Esophagus muscularis mucosa (tissue), 4 donors: ENCODE measurements at places on chromosomes 16 and 17.
A peak's percentile ranks its signal among the peaks of the same experiment; 100 is the strongest.

DNA sequence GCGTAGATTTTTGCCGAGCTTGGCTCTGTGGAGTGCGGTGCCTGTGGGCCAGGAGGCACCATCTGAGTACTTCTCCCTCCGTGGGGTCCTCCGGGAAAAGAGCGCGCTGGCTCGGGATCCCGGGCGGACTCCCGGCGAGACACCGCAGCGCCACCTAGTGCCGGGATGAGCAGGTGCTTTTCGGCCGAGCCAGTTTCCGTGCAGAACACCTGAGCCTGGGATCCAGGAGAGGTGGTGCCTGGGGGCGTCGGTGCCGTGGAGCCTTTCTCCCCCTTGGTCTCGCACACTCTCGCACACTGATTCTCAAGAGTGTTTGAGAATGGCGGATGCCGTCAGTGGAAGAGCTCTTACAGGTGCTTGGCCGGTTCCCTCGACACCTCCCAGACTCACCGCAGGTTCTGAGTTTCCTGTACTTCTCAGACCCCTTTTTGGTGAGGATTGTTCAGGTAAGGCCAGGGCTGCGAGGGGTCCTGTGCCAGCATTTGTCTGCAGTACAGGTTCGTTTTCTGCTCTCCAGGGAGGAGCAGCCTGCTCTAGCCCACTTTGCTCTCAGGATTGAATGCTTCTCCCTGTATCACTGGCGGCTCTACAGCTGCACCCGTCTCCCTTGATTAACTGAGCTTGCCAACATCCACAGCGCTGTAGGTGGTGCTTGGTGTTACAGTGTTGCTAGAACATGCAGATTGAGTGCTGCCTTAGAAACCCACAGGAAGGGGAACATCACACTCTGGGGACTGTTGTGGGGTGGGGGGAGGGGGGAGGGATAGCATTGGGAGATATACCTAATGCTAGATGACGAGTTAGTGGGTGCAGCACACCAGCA is 23.3 kb downstream of the TBCD start:
- no peak for DNase-seq
- peaks cover 31% of the 10 kb centered on the region for H3K36me3 ChIP-seq
- peak overlapping the region; percentile 15 for H3K4me3 ChIP-seq
- peaks cover 13% of the 10 kb centered on the region for H3K4me1 ChIP-seq
- no peaks in the 10 kb centered on the region for H3K27me3 ChIP-seq

- no peak overlapping the region for H3K4me3 ChIP-seq
- peaks cover 39% of the 10 kb centered on the region for H3K4me1 ChIP-seq
- no peaks in the 10 kb centered on the region for H3K36me3 ChIP-seq
- no peaks in the 10 kb centered on the region for H3K27me3 ChIP-seq
- peak overlapping the region; percentile 27 for H3K27ac ChIP-seq
Measured at GRCh38 chr17:61128661-61129115, 271.0 kb upstream of the TBX2 start.

DNA sequence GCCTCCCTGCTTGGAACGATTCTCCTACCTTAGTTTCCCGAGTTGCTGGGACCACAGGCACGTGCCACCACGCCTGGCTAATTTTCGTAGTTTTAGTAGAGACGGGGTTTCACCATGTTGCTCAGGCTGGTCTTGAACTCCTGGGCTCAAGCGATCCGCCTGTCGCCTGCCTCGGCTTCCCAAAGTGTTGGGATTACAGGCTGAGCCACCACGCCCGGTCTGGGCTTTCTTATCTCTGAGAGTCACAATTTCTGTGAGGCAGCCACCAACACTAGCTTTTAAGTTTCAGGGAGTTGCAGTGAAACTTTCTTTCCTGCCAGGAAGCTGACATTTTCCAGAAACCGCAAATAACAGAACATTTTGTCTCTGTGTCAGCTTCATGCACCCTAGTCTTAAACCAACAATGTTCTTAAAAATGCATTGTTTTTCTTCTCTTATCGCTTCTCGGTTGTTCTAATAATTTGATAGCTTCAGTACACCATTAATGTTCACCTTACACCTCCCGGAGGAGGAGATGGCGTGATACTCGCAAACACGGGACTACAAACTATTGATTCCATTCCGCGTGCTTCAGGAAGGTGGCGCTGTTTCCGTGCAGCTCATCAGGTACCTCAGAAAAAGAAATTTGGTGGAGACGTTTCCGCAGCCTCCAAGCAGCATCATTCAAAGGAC is 7.4 kb upstream of the DHRS7B start:
- H3K4me3 ChIP-seq = no peak overlapping the region
- H3K27ac ChIP-seq = no peak overlapping the region
- no peak for DNase-seq
- H3K4me1 ChIP-seq = peaks cover 9% of the 10 kb centered on the region
- H3K36me3 ChIP-seq = no peaks in the 10 kb centered on the region

DNA sequence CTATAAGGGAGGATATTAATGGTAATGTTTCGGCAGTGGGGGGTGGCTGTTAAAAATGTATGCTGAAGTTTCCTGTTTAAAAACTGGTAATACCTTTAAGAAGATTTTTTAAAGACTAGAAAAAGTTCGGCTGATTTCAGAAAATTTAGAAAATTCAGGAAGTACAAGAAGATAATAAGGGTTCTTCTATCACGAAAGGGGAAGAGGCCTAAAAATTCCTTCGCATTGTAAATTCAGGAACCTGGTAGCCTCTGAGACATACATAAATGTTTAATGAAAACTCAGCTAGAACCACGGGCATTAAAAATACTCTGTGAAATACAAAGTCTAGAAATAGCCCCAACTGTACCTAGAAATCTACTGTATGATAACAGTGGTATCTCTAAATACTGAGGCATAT is 181.2 kb downstream of the PARN start:
- H3K27ac ChIP-seq = no peak overlapping the region
- H3K4me3 ChIP-seq = no peak overlapping the region
- H3K4me1 ChIP-seq = no peaks in the 10 kb centered on the region
- no peaks in the 10 kb centered on the region for H3K27me3 ChIP-seq
- no peak for DNase-seq

GRCh38 chr16:84526794-84527531 is 22.5 kb upstream of the MEAK7 start:
- H3K36me3 ChIP-seq = no peaks in the 10 kb centered on the region
- peaks cover 39% of the 10 kb centered on the region for H3K4me1 ChIP-seq
- DNase-seq = no peak

DNA sequence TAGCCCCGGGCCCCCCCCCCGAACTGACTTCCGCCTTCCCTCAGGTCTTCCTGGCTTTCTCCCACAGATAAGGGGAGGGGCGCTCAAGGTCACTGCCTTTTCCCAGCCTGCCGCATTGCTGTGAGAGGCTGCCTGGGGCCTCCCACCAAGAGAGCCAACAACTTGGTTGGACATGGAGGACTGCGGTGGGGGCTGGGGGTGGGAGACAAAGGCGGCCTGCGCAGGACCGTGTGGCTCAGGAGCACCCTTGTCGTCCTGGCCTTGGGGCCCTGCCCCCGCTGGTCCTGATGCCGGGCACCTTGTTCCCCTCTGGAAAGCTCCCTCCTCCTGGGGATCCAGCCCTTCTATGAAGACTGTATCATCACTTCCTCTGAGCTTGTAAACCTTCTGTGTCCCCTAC is 105.6 kb upstream of the FOXF1 start:
- DNase-seq = no peak
- no peaks in the 10 kb centered on the region for H3K27me3 ChIP-seq
- peaks cover 35% of the 10 kb centered on the region for H3K4me1 ChIP-seq
- H3K36me3 ChIP-seq = no peaks in the 10 kb centered on the region
- no peak overlapping the region for H3K27ac ChIP-seq
- H3K4me3 ChIP-seq = no peak overlapping the region

GRCh38 chr16:11784038-11784369 is 13.1 kb downstream of the ZC3H7A start:
- H3K27ac ChIP-seq = peak overlapping the region; percentile 78
- no peak for DNase-seq
- no peaks in the 10 kb centered on the region for H3K27me3 ChIP-seq
- peaks cover 64% of the 10 kb centered on the region for H3K4me1 ChIP-seq

DNA sequence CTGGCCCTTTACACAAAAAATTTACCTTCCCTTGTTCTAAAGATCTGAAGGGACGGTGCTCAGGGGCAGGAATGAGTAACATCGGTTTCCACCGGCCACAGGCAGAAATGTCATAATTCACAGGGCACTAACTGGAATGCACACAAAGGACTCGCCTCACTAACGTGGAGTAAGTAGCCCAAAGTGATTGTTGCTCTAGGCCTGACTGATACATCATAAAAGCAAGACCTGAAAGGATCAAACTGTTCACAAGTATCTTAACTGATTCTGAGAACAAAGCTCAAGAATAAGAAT is 8.9 kb upstream of the TCF25 start:
- peaks cover 3% of the 10 kb centered on the region for H3K36me3 ChIP-seq
- peak overlapping the region; percentile 54 for H3K27ac ChIP-seq
- no peaks in the 10 kb centered on the region for H3K27me3 ChIP-seq
- H3K4me3 ChIP-seq = no peak overlapping the region

GRCh38 chr17:53137869-53138268 is 684.9 kb upstream of the KIF2B start:
- DNase-seq = no peak
- peaks cover 9% of the 10 kb centered on the region for H3K4me1 ChIP-seq

DNA sequence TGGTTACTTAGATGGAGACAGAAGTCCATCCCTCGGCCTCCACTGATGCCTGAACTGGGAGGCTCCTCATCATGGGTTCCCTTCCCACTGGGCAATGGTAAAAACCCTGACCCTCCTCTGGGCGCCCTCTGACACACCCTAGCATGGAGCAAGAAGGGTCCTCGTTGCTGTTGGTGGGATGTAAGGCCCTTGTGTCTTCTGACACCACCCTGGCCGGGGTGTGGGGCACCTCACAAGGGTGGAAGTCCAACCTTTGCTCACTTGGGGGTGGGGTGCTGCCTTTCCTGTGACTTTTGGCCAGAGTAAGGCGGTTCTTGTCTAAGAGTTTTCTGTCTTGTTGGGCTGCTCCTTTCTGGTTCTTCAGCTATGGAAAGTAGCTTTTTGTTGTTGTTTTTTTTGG is 28.7 kb downstream of the MPRIP start:
- peaks cover 49% of the 10 kb centered on the region for H3K4me1 ChIP-seq
- peaks cover 9% of the 10 kb centered on the region for H3K36me3 ChIP-seq
- H3K4me3 ChIP-seq = no peak overlapping the region
- H3K27me3 ChIP-seq = no peaks in the 10 kb centered on the region
- no peak overlapping the region for H3K27ac ChIP-seq
- no peak for DNase-seq

DNA sequence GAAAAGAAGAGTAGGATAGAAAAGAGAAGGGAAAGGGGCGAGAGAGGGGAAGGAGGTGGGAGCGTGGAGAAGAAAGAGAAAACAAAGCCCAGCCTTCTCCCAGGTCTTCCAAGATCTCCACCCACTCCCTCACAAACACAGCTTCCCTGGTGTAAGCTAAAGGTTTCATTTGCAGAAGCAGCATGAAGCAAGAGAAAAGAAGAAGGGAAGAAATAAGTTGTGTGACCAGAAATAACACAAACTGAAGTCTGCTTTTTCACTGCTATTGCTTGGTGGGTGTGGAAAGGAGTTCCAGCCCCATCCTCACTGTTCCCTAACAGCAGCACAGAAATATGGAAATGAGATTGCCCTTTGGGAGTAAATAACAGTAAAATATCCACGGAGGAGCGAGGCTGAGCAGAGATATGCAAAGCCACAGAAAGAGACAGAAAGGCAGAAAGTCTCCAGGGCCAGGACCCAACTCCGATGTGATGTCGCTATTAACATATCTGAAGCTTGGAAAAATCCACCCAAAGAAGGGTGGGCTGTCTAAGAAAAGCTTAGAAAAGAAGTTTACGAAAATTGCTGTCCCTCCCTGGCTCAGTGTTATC is 10.3 kb upstream of the GAS7 start:
- no peak for DNase-seq
- no peak overlapping the region for H3K27ac ChIP-seq
- no peaks in the 10 kb centered on the region for H3K36me3 ChIP-seq
- H3K4me1 ChIP-seq = peaks cover 25% of the 10 kb centered on the region

DNA sequence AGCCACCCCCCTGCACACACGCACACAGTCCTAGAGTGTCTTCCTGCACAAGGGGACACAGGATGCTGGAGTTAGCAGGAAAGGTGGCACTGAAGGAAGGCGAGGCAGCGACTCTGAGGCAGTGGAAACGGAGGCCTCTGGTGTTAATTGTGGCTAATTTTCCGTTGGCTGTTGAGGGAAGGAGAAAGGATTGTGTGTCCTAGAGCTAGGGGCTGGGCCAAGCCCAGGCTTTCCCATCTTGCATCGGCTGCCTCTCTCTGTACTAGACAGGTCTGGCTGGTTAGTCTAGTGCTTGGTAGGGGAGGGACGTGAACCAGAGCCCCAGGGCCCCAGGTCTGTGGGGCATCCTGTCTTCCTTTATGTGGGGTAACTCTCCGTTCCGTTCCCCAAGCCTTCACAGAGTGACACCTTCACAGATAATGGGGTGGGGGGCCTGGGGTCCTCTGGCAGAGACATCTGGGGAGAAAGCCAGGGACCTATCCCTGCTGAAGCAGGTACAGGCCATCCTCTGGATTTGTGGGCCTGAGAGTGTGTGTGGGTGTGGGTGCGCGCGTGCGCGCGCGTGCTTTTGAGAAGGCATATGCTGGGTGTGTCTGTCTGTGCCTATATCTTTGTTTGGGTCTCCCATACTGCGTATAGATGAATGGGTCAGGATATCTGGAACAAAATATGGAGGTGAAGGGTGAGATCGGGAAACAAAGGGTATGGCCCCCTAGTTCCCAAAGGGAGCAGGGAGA is at the start of gene CHD3:
Gene CHD3, plus strand, starts transcription at position 606 of the 737 bp plus-strand sequence. CDS start 212 bp downstream, outside the sequence.
- peak within 1 kb of the TSS; percentile 84 for H3K4me3 ChIP-seq
- no peaks in the 10 kb centered on the region for H3K27me3 ChIP-seq
- H3K27ac ChIP-seq = peak within 1 kb of the TSS; percentile 96
- H3K36me3 ChIP-seq = peaks cover 27% of the 10 kb centered on the region
- peaks cover 64% of the 10 kb centered on the region for H3K4me1 ChIP-seq

- no peaks in the 10 kb centered on the region for H3K27me3 ChIP-seq
- no peak for DNase-seq
- no peak overlapping the region for H3K27ac ChIP-seq
- H3K36me3 ChIP-seq = no peaks in the 10 kb centered on the region
Measured at GRCh38 chr16:27639561-27640276, 89.8 kb downstream of the KATNIP start.

DNA sequence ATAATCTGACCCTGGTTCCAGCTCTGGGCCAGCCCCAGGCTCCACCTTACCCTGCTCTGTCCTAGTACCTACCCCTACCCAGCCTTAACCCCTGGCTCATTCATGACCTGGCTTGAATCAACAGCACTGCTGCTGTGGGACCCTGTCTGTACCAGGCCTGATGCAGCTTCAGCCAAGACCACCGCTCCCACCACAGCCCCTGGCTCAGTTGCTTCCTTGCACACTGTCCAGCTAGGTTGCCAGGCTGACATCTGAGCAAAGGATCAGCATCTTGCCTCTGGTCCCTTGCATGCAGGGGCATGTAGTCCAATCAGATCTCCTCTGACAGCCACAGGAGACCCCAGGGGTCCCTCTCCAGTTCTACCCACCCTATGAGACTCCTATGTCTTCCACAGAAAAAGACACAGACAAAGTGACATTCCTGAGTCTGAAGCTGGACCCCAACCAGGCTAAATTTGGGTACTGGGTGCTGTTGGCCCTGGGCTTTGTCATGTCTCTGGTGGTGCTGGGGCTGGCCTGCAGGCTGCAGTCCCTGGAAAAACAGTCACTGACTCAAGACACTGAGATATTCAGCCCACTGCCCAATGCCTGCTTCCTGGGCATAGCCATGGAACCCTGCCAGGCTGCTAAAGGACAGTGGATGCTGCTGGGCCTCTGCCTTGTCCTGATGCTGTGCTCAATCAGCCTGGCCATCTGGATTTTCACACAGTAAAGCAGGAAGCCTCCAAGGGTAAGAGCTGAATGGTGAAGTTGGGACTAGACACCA is 3.9 kb upstream of the KCNH6 start:
- H3K4me3 ChIP-seq = no peak overlapping the region
- H3K27ac ChIP-seq = no peak overlapping the region
- no peak for DNase-seq
- H3K4me1 ChIP-seq = no peaks in the 10 kb centered on the region
- no peaks in the 10 kb centered on the region for H3K36me3 ChIP-seq

- no peak overlapping the region for H3K4me3 ChIP-seq
- no peaks in the 10 kb centered on the region for H3K36me3 ChIP-seq
- no peaks in the 10 kb centered on the region for H3K27me3 ChIP-seq
- no peak overlapping the region for H3K27ac ChIP-seq
- peak; percentile 89 for DNase-seq
Measured at GRCh38 chr17:34306466-34306865, 12.8 kb upstream of the CCL8 start.
